Stimulated activated CD4-positive, alpha-beta T cell treated with anti-CD3 and anti-CD28 coated beads, Interleukin-15, amount 100 ng/mL, for 24 hours (primary cell): ENCODE measurements at places on chromosomes 11 and 22.

DNA sequence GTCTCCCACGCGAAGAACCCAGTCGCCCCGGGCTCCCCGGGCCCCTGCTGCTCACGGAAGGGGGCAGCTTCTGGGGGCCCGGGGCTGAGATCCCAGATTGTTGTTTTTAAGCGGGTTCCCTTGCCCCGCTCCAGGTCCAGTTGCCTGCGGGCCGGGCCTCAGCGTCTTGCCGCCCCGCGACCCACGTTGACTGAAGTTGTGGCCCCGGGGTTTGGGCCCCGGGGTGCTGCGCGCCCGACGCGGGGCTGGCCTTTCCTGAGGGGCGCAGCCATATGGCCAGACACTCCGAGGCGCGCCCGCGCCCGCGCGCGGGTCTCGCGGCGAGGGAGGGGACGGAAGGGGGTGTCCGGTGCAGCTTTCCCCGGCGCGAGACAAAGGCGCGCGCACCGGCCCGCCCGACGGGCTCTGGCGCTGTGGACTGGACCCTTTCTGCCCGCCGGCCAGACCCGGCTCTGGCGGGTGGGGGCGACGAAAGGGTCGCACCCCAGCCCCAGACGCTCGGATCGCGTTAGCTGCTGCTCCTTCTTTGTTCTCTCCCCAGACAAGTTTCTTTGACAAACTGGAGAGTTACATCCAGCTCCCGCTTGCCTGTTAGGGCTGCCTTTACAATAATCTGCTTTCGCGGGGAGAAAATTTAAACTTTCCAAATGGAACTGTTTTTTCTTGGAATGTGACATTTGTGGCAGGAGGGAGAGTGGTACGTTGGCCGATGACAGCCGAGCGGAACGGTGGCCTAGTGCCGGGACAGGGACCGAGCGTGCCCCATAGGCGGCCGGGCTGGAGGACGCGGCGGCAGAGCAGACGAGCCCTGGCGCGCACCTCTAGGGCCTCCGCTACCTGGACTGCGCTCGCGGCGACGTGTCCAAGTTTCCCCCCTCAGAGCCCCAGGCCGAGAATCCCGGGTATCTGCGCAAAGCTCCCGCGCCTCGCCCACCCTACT is 716 bp downstream of the AMOTL1 start:
- DNase-seq, result peak; percentile 18

DNA sequence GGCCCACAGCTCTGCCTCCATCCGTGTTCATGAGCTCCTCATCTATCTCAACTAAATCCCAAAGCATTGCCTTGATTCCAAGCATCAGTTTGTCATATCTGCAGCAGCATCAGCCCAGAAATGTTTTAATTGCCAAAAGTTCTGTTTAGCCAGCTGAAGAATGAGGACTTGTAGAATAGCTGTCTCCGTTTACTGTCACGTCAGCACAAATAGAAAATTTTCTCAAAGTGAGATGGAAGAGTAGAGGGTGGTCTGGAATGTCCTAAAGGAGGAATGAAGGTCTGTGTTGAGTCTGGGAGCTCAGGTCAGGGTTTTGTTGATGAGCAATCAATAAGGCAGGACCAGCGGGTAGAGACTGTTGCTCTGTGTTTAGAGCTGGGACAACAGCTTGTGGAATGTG is 134.9 kb upstream of the ISX start:
- DNase-seq, result no peak

GRCh38 chr22:49243965-49244364 is 583.7 kb downstream of the BRD1 start:
- DNase-seq, result no peak

- no peak for DNase-seq
These were observed 39.6 kb downstream of the NAT10 start for GRCh38 chr11:34145073-34145472.

DNA sequence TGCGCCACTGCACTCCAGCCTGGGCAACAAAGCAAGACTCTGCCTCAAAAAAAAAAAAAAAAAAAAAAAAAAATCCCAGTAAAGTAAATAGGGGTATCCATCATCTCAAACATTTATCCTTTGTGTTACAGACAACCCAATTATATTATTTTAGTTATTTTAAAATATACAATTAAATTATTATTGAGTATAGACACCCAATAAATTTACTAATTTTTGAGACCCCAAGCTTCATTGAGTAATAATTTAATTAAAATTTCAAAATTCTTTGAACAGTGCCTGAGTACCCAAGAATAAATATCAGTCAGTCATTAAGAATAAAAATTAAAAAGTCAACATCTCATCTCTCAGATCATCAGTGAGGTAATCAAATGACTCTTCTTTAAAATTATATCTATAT is at the start of gene OR52N4:
Gene OR52N4 (plus strand): TSS at position 301 of the 400 bp plus-strand sequence. CDS start 498 bp downstream, outside the sequence.
- no peak for DNase-seq

DNA sequence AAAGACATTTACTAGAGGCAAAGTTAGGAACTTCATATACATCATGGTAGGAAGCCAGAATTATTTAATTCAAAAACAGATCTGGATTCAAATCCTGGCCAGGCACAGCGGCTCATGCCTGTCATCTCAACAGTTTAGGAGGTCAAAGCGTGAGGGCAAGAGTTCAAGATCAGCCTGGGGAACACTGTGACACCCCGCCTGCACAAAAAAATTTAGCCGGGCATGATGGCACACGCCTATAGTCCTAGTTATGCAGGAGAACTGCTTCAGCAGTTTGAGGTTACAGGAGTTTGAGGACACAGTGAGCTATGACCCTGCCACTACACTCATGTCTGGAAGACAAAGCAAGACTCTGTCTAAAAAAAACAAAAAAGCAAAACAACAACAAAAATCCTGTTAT is 8.9 kb downstream of the MRTFA start:
- no peak for DNase-seq

GRCh38 chr11:108125096-108125495 is 3.7 kb downstream of the ACAT1 start:
- DNase-seq, result no peak

- DNase-seq, result no peak
These were observed 55.0 kb upstream of the DEPDC7 start for GRCh38 chr11:32960553-32961164.

GRCh38 chr11:121412000-121412587 is 40.0 kb upstream of the SORL1 start:
- DNase-seq, result no peak

GRCh38 chr22:17964643-17965042 is 59.7 kb downstream of the MICAL3 start:
- no peak for DNase-seq

GRCh38 chr11:16089481-16089880 is 266.9 kb downstream of the SOX6 start:
- DNase-seq, result no peak

- DNase-seq, result no peak
These were observed 9.0 kb downstream of the CDON start for GRCh38 chr11:126053415-126054286.

GRCh38 chr22:30010789-30011405 is 69.4 kb upstream of the HORMAD2 start:
- DNase-seq, result no peak

DNA sequence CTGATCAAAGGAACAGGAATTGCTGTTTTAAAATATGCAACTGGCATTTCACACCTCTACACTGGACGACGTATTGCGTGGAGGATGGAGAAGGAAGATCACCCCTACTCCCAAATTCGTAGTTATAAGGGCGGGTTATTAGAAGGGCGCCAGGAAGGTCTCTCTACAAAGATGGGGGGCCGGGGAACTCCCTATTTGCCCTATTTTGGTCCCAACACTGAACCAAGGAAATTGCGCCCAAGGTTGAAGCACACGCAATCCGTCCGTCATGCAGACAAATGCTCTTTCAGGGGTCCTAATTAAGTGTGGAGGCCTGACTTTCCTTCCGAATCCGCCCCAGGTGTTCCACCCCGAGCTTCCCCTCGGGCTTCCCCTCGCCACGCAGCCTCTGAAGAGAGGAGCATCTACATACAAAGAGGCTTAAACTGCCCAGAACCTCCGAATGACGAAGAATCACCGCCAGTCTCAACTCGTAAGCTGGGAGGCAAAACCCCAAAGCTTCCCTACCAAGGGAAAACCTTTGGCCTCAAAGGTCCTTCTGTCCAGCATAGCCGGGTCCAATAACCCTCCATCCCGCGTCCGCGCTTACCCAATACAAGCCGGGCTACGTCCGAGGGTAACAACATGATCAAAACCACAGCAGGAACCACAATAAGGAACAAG is 396 bp downstream of the NPAT start:
- DNase-seq, result peak; percentile 43

DNA sequence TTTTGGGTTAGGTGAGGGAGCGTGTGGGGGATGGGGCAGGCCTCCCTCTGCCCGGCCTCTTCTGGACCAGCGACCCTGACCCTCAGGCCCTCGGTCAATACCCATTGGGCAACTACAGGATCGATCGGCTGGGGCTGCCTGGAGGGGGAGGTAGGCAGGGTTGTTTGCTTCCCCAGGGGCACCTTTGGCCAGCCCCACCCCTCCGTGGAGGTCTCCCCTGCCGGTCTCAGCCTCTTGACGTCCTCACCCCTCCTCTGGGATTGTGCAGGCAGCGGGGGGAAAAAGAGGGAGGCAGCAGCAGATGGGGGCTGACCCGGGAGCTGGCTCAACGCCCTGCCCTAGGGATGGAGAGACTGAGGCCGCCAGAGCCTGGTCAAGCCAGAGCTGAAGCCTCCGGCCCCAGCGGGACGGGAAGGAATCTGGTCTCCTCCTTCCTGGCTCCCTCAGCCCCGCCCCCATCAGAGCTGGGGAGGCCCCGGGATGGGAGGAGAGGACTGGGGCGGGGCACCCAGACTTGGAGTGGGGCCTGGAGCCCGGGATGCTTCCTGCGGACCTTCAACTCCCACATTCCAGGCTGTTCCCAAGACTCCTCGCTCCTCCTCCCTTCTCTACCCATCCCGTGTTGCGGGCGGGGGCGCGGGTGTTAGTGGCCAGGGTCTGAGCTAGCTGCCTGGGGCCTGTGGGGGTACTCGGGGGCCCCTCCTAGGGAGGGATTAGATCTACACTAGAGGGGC is 14.4 kb upstream of the CDC42EP1 start:
- no peak for DNase-seq

DNA sequence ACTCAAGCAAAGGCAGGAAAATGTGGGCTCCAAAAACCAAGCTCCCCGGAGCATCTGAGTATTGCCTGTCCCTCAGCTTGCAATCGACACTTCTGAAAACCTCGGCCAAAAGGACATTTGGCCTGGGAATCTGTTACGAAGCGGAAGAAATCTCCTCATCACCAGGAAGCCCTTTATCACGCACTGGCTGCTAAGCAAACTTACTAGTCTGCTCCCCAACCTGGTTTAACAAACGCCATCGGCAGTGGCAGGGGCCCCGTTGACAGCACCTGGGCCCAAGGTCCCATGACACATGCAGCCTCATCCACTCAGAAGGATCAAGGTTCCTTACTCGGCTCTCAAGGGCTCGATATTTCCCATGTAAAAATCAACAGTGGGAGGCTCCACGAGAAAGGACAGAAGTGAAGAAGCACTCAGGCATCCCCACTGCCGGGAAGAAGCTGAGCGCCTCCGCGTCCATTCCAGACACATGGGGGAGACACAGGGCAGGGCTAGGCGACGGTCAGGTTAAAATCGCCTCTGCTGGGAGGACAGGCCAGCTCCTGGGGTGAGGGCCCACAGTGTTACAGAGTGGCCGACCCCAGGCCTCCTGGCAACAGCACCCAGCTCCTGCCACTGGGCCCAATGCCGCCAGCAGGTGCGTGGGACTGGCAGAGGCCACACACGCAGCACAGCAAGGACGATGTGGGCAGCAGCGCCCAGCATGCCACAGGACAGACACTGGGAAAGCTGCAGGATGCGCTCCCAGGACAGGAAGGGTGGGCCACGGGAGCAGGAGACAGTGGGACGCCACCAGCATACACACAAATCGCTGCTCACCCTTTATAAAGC is 27.1 kb downstream of the BRD1 start:
- no peak for DNase-seq

DNA sequence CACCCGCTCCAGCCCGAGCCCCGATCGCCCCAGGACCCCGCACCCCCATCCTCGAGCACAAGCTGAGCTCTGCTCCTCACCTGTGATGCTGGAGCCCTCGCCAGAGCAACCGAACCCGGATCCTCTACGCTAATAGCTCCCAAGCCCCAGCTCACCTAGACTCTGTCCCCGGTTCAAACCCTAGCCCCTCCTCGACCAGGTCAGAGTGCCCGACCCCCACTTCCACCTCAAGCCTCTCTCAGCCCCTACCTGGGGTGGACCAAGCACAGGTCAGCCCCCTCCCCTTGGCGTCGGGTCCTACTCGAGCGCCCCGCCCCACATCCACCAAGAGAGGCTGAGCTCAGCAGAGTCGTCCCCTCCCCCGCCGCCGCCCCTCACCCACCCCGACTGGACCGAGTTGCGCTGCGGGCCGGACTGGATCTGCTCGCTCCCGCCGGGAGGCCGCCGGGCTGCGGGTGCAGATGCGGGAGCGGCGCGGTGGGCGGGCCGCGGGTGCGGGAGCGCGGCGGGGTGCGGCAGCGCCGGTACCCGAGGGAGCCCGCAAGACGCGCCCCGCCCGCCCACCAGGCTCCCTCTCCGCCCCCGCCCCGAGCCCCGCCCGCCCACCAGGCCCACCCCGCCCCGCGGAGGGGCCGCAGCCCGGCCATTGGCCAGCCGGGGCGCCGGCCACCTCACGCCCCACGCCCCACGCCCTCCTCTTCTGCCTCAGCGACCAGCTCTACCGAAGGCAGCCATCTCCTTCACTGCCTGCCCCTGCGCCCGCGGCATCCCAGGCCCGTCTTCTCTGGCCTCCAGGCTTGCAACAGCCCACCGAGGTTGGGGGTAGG is 577 bp upstream of the DKK3 start:
- no peak for DNase-seq

- peak; percentile 0 for DNase-seq
These were observed 6.7 kb upstream of the LRFN4 start for GRCh38 chr11:66850235-66850587.

GRCh38 chr11:88300888-88301487 is 36.5 kb downstream of the CTSC start:
- no peak for DNase-seq

DNA sequence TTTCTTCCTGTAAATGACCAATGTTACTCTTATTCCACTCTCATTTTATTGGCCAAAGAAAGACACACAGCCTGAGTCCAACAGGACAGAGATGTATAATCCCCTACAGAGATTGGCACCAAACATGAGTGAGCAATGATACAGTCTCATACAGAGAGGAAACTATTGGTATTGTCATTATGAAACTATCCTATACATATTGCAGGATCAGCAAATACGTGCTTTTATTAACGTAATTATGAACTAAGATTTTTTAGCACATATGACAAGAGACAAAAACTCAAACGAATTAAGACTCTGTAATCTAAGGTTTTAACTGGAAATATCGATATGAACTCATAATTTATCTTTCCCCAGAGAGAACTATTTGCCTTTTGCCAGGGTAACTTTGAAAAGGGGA is 99.3 kb upstream of the LDLRAD3 start:
- no peak for DNase-seq

DNA sequence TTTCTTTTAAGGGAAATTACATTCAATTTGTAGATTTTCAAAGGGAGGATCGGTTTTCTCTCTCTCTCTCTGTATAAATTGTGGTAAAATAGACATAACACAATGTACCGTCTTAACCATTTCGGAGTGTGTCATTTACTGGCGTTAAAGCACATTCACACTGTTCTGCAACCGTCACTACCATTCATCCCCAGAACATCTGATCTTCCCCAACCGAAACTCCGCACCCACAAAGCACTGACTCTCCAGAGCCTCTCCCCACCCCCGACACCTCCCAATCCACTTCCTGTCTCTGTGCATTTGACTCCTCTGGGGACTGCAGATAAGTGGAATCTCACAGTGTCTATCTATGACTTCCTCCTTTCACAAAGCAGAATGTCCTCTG is 15.9 kb upstream of the GRAMD4 start:
- DNase-seq, result peak; percentile 88

GRCh38 chr22:33401291-33401690 is 343.1 kb upstream of the SYN3 start:
- no peak for DNase-seq
